NCI-H69 (cell line): ENCODE measurements at places on chromosomes 1 and 21.

- no peak for DNase-seq
These were observed 41.3 kb upstream of the BMP8B start for GRCh38 chr1:39829791-39830533.

GRCh38 chr1:231193710-231194340 lies 32.0 kb downstream of the TRIM67 start:
- DNase-seq = peak; percentile 7

GRCh38 chr1:83718338-83718737 lies 280.6 kb downstream of the TTLL7 start:
- no peak for DNase-seq

DNA sequence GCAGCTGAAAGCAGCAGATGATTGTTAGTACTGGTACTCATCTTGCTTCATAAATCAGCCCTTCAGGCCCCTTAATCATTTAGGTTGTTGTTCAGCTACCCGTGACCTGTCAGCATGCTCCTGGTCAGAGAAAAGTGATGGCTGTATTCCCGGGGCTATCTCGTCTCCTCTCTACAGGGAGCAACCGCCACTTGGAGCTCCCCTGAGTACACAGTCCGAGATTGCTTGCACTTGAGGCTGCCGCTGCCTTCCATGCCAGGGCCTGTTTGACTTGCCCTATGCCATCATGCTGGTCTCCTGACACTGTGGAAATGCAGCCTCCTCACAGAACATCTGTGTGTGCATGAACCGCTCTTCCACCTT lies 97.5 kb downstream of the SPATA46 start:
- peak; percentile 89 for DNase-seq

- DNase-seq = no peak
These were observed 14.2 kb downstream of the VPS13D start for GRCh38 chr1:12244078-12244477.

GRCh38 chr1:61482170-61482734 lies 242.7 kb downstream of the TM2D1 start:
- DNase-seq = no peak

DNA sequence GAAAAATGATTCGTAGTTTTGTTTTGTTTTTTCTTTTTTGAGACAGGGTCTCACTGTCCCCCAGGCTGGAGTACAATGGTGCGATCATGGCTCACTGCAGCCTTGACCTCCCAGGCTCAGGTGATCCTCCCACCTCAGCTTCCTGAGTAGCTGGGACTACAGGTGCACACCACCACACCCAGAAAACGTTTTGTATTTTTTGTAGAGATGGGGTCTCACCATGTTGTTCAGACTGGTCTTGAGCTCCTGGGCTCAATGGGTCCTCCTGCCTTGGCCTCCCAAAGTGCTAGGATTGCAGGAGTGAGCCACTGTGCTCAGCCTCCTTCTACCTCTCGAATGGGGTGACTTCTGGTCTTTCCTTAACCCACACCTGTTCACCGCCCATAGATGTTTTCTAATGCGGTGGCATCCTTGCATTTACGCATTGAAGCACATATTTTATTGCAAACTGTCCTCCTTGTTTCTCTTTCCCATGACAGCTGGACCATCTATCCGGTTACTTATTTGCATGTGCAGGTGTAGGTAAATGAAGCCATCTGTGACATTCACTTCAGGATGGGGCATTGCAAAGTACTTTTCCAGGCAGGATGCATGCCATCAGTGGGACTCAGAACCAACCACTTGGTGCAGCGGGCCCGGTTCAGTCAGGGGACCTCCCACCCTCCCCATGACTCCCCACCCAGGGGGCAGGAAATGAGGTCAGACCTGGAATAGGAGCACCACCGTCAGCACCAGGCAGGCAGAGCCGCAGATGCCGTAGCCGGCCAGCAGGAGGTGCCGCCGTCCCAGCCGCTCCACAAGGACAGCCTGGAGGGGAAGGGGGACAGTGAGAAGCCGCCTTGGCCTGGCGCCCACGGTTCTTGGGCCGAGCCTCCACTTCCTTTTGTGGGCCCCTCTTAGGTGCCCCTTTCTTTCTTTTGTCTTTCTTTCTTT lies 16.5 kb downstream of the SLC2A7 start:
- peak; percentile 7 for DNase-seq
